ENCODE measurements at places on chromosomes 11 and 22.

DNA sequence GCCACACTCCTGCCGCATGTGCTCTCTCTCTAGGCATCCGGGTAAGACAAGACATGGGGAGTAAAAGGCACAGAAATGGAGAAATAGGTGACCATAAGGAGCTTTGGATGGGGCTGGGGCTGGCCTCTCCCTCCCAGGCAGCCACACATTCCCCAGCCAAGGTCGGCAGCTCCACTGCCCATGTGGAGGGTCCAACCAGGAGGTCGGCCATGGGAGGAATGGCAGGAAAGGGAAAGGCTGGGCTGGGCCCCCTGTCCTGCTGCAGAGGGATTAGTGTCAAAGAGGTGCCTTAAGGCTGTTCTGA lies 460 bp upstream of the MUC5AC start:
- DNase-seq = no peak

DNA sequence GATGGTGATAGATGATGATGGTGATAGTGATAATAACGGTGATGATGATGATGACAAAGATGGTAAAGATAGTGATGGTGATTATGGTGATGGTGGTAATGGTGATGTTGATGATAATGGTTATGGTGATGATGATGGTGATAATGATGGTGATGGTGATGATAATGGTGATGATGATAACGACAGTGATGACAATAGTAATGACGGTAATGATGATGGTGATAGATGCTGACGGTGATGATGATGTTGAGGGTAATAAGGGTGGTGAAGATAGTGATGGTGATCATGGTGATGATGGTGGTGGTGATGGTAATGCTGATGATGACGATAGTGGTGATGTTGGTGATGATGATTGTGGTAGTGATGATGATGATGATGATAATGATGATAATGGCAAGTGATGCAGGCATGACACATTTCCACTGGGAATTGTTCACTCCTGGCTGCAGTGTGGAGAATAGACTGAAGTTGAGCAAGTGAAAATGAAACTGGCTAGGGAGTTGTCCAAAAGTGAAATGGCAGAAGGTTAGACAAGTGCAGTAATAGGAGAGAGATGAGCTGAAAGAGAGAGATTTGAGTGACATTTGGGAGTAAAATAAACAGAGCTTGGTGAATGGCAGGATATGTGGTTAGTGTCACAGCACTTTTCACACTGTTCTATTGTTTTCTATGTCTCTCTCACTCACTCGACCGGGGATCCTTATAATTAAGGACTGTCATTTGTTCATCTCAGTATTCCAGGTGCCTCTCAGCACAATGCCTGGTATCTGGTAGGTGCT lies 992.5 kb downstream of the OPCML start:
- no peak for DNase-seq

- peak; percentile 13 for DNase-seq
Observed at GRCh38 chr11:95335989-95336388, 105.0 kb upstream of the SESN3 start.

DNA sequence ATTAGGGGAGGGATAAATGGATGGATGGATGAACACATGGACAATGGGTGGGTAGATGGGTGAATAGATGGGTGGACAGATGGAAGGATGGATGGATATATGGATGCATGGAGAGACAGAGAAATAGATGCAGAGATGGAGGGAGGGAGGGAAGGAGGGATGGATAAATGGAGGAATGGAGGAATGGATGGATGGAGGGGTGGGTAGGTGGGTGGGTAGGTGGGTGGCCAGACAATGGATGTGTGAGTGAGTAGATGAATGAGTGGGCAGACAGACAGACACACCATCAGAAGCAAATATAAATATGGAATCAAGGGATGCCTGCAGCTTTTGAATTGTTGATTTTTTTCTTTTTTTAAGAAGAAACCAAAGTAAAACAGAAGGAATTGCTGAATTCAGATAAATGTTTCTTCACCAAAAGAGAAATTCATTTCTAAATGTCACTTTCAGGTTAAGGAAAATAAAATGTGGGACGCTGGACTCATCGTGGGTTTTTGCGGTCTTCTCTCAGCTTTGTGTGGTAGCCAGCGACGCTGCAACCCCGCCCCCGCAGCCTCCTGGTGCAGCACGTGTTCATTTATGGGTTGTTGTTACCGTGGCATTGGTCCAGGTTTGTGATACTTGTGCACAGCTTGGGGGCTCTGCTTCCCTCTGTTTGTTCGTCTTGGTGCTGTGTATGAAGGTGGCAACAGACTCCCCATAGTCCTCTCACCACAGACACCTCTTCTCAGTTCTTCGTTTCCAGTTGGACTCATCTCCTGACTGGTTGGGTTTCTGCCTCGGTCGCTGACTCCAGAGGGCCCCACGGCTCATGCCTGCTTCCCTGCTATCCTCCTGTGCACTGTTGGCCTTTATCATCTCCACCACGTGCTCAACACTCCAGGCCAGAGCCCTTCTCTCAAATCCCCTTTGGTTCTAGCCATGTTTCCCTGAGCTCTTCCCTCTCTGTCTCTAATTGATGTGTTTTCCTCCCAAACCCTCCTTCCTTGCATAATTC lies 76.4 kb downstream of the CDKN1C start:
- no peak for DNase-seq

GRCh38 chr11:117583063-117583801 lies 213.8 kb downstream of the DSCAML1 start:
- DNase-seq = no peak

DNA sequence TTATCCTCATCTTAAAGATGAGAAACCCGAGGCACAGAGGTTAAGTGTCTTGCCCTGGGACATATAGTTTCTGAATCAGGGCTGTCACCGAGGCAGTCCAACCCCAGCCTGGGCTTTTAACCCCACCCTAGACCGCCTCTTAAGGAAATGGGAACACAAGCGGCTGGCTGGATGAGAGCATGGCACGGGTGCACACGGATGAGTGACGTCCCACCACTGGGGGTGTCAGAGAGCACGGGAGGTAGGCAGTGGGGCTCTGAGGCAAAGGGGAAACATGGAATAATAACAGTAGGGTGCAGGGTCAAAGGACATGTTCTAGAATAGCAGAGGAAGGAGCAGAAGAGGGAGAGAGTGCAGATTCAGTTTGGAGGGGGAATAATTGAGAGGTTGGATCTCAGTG lies 22.3 kb downstream of the PPFIBP2 start:
- no peak for DNase-seq

- peak; percentile 8 for DNase-seq
Observed at GRCh38 chr11:109696191-109696897, 274.4 kb downstream of the C11orf87 start.

DNA sequence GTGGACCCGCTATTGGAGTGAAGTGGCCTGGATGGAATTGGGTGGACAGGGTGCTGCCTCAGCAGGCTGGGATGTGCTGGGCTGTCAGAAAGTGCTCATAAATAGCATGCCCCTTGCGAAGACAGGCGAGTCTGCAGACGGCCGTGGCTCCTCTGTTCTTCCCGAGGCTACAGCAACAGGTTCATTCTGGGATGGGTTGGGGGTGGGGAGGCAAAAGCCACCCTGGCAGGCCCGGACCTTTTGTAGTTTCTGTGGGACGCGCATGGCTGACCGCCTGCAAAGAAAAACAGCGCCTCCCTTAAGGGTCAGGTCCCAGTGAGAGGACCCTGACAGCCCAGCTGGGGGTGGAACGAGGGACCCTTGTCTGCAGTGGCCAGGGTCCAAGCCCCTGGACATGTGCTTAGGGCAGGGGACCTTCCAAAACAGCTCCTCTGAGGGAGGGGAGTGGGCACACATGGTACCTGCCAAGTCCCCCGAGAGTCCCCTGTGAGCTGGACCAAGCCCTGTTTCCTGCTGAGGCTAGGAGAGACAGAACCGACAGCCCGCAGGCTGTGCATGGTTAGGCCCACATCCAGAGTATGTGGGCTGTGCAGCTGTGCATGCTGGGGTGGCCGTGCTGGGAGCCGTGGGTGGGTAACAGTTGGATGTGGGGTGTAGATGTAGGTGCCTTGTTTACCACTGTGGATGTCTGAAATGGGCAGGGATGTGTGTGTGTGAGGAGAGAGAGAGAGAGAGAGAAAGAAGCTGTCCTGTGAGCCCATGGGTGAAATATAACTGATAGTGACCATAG lies at the start of gene CRYBB3:
CRYBB3 (plus strand) TSS at position 128 of the 790 bp plus-strand sequence. CDS start 1,539 bp downstream, outside the sequence.
- DNase-seq = no peak

DNA sequence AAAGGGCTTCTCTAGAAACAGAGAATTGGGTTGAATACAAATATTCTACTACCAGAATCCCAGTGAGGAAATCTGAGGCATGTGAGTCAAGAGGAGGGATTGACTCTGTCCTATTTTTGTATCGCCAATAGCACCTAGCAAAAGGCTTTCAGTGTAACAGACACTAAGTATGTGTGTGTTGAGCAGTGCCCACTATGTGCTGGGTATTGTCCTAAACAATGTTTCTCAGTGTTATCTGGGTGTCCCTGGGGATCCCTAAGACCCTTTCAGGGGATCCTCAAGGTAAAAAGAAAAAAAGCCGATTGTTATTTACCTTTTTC lies 21.0 kb upstream of the RBFOX2 start:
- DNase-seq = no peak

All from fibroblast of lung (primary cell).